B cell (primary cell): ENCODE measurements at places on chromosomes 1 and 21. TPM values are rescaled to one million over a fixed set of nuclear protein-coding genes. Genes with fewer than 3 reads are reported as not detected.

Gene USH2A
- not detected in 2 replicates for total RNA-seq

DNA sequence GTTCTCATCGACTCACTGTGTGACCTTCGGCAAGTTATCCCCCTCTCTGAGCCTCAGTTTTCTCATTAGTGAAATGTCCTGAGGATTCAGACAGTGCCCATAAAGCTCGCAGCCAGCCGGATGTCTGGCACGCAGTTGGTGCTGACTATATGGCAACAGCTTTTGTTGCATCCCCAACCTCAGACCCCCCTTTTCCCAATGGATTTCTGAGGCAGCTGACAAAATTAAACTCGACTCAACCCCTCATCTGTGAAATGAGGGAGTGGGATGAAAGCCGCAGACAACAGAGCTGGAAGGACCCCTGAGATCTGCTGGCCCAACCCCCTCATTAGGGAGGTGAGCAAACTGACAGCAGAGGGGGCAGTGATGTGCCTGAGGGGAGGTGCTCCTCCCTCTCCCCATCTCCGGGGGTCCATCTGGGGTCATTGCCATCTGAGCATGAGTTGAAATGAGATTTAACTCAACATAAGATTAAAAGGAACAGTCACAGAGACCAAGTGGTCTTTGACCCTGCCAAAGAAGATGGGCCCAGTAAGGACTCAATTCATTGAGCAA, 40.4 kb downstream of the NKAIN1 start:
- no peak for DNase-seq

Gene TMPRSS15
- not detected in 2 replicates for total RNA-seq

DNA sequence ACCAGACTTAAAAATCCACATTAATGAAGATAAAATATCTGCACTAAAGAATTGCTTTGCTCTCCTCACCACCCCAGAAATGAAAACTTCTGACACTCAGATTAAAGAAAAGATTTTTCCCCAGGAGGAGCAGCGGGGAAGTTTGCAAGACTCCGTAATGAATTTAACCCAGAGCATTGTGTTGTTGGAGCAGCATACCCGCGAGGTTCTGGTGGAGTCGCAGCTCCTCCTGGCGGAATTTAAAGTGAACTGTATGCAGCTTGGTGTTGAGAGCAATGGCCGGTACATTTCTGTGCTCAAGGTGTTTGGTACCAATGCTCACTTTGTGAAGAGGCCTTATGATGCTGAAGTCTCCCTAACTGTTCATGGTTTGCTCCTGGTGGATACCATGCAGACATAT, 46.4 kb downstream of the VPS13D start:
- peak; percentile 25 for DNase-seq

DNA sequence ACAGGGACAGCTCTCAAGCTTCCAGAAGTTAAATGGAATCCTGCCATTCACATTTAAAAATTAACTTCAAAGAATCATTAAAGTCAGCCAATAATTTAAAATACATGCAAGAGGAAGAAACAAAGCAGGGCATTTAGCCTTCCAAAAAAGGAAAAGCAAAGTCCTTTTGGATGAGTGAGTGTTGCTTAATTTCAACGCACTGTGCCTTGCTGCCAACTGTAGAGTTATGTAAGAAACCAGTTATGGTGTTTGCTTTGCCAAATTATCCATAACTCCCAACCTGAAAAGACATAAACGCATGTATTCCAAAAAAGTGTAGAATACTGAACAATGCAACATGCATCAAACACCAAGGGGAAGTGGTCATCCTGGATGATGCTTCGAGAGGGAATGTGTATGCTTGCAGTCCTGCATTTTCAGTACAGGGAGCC, 16.1 kb upstream of the KCNE1 start:
- no peak for DNase-seq

DNA sequence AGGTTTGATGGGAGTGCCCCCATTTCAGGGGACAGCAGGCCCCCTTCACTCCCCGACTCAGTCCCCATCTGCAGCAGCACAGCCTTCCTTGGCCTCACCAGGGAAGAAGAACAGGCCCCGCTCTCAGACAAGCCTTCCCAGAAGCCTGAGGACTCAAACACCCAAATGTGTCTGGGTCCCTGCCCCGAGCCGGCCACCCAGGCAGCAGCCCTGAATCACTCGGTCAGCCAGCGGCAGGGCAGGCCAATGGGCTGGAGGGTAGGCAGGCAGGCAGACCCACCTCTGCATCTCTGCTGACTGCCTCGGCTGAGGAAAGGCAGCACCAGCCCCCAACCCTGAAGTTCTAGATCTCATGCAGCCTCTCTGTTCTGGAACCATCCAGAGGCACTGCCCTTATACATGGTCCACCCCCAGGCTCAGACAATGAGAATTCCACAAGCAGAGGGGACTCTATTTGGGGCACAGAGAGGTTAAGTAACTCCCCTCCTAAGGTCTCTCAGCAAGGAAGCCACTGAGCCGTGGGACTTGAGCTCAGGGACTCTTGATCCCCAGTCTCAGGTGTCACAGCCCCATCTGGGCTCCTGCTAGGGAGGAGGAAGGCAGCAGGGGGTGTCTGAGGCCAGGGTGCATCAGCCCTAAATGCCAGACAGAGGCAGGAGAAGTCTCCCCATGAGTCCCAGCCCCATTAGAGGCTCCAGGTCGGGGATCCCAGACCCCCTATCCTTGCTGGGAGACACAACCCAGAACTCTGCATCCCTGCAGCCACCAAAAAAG, 33.2 kb upstream of the RUNX3 start:
- peak; percentile 54 for DNase-seq
